ENCODE measurements at places on chromosomes 5 and 9. TPM values are rescaled to one million over a fixed set of nuclear protein-coding genes. Genes with fewer than 3 reads are reported as not detected.

DNA sequence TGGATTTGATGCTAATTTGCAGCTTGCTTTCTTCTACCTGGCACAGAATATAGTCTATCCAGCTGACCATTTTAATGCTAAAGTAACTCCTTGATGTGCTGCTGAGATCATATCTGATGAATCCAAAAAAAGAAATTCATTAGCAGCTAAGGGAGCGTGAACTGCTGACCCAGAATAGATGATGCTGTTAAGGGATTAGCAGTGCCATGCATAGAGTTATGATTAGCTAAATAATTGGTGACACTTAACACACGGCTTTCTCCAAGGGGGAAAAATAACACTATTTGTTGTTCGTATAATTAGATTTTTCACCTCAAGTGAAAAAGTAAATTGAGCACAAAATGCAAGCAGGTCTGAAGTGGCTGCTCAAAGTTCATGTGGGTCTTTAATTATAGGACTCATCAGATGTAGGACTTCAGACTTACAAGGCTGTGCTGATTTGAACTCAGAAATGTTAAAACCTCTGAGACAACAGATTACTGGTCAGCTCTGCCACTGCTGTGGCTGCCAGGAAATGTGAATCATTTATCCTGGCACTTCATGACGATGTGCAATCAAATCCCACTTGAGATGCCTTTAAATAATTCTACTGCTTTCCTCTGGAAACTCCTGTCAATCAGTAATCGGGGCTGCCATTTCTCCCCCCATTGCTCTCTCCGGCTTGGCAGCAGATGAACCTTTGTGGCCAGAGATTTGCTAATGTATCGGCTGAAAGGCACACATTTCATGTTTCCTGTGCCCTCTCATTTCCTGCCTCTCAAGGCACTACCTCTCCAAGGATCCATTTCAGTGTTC is 291.6 kb upstream of the C9orf72 start:
- H3K4me3 ChIP-seq = no peak overlapping the region
- peaks cover 4% of the 10 kb centered on the region for H3K4me1 ChIP-seq
- no peak overlapping the region for H3K27ac ChIP-seq
- no peaks in the 10 kb centered on the region for H3K27me3 ChIP-seq
- no peaks in the 10 kb centered on the region for H3K36me3 ChIP-seq

- no peak overlapping the region for H3K27ac ChIP-seq
- H3K36me3 ChIP-seq = peaks cover 2% of the 10 kb centered on the region
- no peak overlapping the region for H3K4me3 ChIP-seq
- no peak for DNase-seq
- H3K4me1 ChIP-seq = peaks cover 7% of the 10 kb centered on the region
Observed at GRCh38 chr9:37025071-37025822, 8.8 kb downstream of the PAX5 start.

DNA sequence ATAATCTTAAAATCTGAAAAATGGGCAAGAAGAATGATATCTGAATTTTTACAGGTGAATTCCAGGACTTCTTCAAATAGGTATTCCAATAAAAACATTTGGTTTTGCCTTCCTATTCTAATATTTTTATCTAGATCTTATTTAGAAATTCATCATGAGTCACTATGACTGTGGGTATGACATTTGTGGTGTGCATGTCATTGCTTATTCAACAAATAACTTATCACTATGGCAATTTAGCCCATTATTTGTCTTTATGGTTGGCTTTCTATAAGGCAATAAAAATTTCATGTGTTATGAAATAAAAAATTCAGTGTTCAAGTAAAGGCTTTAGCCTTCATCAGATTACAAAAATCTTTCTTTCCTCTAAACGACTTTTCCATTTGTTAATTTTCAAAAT is 1139.6 kb upstream of the NUDT12 start:
- peaks cover 1% of the 10 kb centered on the region for H3K36me3 ChIP-seq
- DNase-seq = no peak
- no peak overlapping the region for H3K27ac ChIP-seq
- no peaks in the 10 kb centered on the region for H3K27me3 ChIP-seq

DNA sequence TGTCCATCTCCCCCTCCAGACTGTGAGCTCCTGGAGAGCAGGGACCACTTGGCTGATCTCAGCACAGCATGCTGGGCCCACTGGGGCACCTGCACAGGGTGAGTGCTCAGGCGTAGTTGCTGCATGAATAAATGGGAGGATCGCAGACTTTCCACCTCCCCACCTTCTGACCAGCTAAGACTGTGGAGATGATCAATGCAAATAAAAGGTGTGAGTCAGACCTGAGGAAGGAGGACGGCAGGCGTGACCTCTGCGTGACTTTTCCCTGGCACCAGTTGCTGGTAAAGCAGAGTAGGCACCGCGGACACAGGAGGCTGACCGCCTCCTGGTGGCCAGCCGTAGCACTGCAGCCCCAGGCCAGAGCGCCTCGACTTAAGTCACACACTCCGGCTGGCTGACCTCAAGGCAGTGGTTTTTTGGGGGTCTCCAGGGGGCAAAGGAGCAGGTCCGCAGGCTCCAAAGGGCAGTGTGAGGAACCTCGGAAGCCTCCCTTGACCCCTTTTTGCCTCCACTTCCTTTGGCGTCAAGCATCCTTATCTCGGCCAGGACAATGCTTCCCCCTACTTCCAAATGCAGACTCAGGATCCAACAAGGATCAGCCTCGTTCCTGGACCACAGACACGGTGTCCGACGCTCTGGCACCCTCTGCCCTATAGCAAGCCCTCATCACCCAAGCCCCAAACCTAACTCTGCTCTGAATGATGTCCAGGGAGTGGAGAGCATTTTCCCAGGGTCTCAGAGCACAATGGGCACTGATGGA is 12.7 kb upstream of the TDRD7 start:
- no peak overlapping the region for H3K4me3 ChIP-seq
- peaks cover 3% of the 10 kb centered on the region for H3K4me1 ChIP-seq
- H3K27ac ChIP-seq = peak overlapping the region; percentile 1
- peaks cover 4% of the 10 kb centered on the region for H3K36me3 ChIP-seq
- DNase-seq = peak; percentile 78
- H3K27me3 ChIP-seq = no peaks in the 10 kb centered on the region

DNA sequence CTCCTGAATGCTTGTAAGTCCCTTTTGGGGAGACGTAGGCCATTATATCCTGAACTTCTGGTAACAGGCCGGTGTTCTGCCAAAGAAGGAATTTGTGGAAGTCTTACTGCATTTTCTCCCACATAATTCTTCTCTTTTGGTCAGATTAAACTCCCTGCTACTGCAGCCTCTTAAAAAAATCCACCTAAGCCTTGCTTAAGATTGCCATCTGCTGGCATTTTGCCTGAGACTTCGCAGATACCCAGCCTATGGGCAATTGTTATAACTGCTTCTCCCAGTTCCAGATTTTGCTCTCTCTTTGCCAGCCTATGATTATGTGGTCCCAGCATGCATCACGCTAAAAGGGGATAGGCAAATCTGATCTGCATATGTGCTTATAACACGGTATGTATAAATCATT is 391.6 kb upstream of the CHD1 start:
- peaks cover 5% of the 10 kb centered on the region for H3K36me3 ChIP-seq
- peaks cover 2% of the 10 kb centered on the region for H3K4me1 ChIP-seq
- no peak overlapping the region for H3K27ac ChIP-seq
- no peak overlapping the region for H3K4me3 ChIP-seq
- no peak for DNase-seq

- H3K4me3 ChIP-seq = no peak overlapping the region
Observed at GRCh38 chr5:135053989-135054388, 20.0 kb upstream of the PITX1 start.

GRCh38 chr9:127199001-127199791 is 65.4 kb upstream of the GARNL3 start:
- H3K4me1 ChIP-seq = no peaks in the 10 kb centered on the region
- peaks cover 4% of the 10 kb centered on the region for H3K36me3 ChIP-seq
- H3K27ac ChIP-seq = no peak overlapping the region
- H3K27me3 ChIP-seq = no peaks in the 10 kb centered on the region
- H3K4me3 ChIP-seq = no peak overlapping the region

SPAG8 gene
- total RNA-seq = 3.2 TPM

TLX3 gene
- not detected for total RNA-seq

CER1 gene
- total RNA-seq = not detected

APBA1 gene
- total RNA-seq = 1.9 TPM

CCDC180 gene
- 12.5 TPM for total RNA-seq

SH3TC2 gene
- 1.4 TPM for total RNA-seq

AGXT2 gene
- not detected for total RNA-seq

ZDHHC11 gene
- total RNA-seq = 47.6 TPM

C5orf63 gene
- 9.1 TPM for total RNA-seq

ABCA1 gene
- 34.1 TPM for total RNA-seq
